CD8-positive, alpha-beta T cell (primary cell): ENCODE measurements at places on chromosomes 6 and 20.

GRCh38 chr20:58709013-58709702 lies 16.6 kb downstream of the NPEPL1 start:
- DNase-seq = no peak

DNA sequence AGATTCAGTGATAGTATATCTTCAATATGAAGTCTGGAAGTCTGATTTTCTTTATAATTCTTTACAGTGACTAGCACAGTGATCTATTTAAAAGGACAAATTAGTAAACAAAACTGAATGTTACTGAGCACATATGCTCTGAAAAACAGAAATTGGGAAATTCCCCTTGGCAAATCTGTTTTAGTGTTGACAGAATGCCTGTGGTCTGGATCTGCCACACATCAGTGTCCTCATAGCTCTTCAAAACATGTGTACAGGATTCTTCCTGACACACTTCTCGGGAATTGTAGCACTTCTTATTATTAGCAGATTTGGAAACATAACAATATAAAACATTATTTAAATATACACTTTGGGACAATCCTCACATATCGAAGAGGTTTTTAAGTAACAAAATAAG lies 354.3 kb downstream of the COL12A1 start:
- no peak for DNase-seq

GRCh38 chr6:122567034-122567433 lies 43.2 kb upstream of the PKIB start:
- DNase-seq = no peak

- no peak for DNase-seq
Measured at GRCh38 chr6:139313784-139314545, 22.2 kb upstream of the TXLNB start.

GRCh38 chr20:63342561-63343459 lies 18.3 kb downstream of the CHRNA4 start:
- DNase-seq = no peak
